H1 (cell line): ENCODE measurements at places on chromosomes 3 and 15.

GRCh38 chr3:26099692-26100091 lies 309.8 kb downstream of the OXSM start:
- no peak for DNase-seq

DNA sequence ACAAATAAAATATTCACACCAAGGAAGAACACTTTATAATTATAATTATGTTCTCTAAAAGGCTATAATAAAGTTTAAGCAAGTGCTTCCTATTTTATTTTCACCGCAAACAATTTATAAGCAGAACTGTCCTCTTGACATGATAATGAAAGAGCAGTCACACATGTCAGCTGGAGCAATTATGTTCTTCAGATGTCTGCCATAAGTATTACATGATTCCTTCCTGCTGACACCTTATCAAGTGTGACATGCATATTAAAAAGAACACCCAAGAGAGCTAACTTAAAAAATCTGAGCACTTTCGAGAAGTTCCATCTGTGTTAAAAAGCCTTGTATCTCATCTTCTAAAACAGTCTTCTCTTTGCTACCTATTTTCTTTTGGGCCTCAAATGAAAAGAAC lies 249.5 kb downstream of the SQOR start:
- no peak for DNase-seq

- no peak for DNase-seq
Observed at GRCh38 chr3:40169983-40170382, 139.5 kb upstream of the EIF1B start.

DNA sequence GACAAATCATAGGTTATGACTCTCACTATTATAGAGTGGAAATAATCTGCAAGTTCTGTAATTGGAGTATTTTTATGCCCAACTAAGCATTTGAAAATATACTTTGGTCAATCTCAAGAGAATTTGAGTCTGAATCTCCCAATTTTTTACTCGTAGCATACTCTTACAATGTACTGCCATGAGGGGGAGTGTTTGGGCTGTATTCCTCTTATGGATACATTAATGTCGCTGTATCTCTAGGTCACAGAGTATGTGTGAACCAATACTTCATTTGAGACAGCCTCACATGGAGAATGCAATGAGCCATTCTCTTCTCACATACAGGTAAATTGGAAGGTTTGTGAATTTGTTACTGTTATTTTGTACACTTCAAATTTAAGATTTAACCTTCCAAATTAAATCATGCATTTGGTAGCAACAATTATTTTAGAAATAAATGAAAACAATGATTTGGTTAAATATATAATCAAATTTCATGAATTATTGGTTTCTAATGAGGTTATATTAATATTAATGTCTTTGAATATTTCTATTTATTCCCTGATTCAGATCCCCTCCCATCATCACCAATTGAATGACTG lies 5.5 kb upstream of the CD200 start:
- DNase-seq, result no peak

DNA sequence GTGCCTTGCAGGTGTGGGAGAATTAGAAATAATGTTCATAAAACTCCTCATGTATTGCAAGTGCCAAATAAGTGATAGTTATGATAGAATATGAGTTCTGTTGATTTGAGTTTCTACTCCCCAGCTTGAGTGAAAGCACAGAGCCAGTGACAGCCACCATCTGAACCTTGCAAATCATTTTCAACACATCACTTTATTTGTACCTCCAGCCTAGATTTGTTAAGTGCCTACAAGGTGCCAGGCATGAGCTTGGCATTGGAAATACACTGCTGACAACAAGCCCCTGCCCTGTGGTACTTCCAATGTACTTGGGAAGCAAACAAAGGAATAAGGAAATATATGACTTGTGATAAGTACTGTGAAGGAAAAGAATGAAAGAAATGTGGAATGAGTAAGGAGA lies 17.0 kb downstream of the FEZF2 start:
- no peak for DNase-seq

DNA sequence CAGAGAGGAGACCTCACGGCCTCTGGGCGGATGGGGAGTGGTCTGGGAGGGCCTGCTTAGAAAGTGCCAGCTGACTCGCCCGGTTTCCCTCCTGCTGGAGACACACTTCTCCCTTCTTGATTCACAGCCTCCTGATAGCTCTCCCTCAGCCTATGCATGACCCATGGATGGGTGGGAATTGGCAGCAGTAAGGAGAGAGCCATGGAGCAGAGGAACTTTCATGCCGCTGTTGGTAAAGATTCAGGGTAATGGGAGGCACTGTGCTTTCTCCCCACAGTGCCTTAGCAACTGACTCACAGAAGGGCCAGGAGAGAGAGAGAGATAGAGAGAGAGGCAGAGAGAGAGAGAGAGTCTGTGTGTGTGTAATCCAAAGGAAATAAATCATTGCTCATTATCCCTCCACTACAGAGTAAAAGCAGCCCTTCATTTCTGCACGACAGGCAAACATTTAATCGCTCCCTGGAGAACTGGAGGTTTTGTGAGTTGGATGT lies 82.8 kb downstream of the SEMA5B start:
- DNase-seq, result no peak

DNA sequence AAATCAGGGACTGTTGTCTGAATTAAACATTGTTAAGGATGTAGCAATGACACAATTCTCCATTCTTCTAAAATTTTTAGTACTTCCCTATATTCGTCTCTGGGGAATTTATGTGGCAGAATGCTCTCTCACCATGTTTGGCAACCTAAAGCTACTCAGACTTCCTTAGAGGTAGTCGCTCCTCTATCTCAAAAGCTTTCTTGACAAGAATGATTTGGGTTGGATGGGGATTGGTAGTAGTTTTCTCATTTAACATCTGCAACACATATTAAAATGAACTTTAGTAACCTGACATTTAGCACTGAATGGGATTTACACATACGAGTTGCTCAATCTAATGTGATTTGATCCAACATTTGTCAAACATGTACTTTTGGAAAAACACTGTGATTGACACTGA lies 233.3 kb downstream of the RBMS3 start:
- DNase-seq, result no peak

GRCh38 chr15:78527325-78527724 lies 12.9 kb upstream of the PSMA4 start:
- no peak for DNase-seq

DNA sequence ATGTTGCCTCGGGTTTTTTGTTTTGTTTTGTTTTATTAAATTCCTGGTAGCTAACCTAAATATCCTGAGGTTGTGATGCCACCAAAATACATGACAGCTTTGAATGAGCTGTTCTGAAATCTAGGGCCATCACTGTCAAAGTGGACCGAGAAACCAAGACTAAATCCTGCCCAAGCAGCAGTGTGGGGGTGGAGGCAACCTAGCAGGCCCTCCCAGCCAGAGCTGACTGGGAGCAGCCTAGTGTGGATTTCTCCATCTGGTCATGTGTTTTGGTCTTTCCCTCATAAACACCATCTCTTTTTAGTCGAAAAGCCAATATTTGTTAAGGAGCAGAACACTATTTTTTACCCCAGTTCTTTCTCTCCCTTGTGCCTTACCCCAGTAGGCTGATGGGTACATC lies 52.2 kb downstream of the LARS2 start:
- no peak for DNase-seq

DNA sequence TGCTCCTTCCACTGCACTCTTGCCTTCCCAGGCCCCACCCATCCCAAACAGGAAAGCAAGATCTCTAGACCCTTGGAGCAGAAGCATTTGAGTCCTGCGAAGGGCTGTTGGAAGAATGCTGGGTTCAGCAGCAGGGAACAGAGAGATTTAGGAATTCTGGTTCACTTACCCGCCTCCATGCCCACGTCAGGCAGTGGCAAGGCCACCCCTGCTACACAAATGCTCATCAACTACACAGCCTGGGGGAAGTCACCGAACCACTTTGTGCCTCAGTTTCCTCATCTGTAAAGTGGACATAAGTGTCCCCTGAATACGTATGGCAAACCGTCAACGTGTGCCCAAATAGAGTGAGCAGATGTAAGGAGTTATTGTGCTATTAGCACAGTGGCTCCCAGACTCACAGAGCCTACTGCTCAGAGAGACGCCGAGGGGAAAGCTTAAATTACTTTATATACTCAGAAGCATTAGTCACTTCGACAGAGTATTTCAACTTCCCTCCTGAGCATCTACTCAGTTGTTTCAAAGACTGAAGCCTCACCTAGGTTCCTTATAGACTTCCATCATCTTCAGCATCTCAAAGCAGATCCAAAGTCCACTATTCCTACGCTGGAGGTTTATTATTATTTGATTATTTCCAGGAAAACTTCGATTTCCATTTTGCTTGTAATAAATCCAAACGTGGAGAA lies 905 bp downstream of the HOMER2 start:
- no peak for DNase-seq
